Pulmonary artery endothelial cell (primary cell): ENCODE measurements at places on chromosomes 1 and 21.

DNA sequence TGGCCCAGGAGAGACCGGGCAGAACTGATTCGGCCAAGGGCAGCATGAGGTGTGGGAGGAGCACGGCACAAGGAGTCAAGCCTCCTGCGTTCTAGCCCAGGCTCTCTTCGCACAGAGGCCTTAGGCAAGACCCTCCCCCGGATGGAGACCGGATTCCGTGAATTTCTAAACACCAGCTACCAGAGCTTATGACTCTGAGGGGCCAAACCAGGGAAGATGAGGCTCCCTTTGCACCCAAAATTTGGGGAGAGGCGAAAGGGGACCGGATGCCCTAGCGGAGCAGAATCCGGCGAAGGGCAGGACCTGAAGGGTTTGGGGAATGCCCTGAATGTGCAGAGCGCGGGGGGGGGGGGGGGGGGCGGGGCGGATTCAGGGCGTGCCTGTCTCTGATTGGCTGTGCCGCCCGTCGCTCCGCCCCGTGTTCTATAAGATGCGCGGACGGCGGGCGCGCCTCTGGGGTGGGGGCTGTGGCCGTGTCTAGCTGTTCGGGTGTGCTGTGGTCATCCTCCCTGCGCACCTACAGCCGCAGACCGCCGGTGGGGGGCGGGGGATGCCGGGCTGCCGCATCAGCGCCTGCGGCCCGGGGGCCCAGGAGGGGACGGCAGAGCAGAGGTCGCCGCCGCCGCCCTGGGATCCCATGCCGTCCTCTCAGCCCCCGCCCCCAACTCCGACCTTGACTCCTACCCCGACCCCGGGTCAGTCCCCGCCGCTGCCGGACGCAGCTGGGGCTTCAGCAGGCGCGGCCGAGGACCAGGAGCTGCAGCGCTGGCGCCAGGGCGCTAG lies at the start of gene TRNP1:
TRNP1 (plus strand) TSS at position 456 of the 783 bp plus-strand sequence; CDS start at position 551, 95 bp downstream.
- no peak for DNase-seq

GRCh38 chr1:100611086-100611485 lies 73.1 kb downstream of the GPR88 start:
- DNase-seq = no peak

DNA sequence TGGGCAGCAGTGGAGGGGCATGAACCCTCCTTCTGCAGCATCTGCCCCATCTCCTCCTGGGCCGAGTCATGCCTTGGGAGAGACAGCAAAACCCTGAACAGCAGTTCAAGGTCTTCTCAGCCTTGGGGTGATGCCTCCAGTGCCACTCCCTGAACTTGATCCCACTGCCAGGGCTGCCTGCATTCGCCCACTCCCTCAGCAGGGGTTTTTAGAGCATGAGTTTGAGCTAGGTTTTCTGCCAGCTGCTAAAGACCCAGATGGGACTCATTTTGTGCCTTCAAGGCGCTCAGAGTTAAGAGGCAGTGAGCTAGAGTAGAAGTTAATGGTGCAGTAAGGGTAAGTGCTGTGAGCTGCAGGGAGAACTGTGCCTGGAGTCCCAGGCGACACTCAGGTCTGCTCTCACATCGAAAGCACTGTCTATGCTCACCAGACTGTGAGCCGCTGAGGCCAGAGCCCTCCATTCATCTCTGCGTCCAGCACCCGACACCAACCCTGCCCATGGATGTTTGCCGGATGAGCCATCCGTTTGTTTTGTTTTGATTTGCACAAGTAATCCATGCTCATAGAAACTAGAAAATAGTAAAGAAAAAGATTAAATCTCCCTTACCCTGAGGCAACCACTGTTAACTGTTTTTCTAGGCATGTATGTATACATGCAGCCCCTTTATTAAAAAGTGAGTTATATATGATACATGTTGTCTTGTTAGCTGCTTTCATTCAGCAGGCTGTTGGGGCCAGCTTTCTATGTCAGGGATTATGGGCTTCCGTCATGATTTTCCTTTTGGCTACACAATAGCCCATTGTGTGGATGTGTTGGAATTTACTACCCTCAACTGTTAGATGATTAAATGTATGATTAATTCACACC lies 67.8 kb downstream of the VPS26C start:
- no peak for DNase-seq

DNA sequence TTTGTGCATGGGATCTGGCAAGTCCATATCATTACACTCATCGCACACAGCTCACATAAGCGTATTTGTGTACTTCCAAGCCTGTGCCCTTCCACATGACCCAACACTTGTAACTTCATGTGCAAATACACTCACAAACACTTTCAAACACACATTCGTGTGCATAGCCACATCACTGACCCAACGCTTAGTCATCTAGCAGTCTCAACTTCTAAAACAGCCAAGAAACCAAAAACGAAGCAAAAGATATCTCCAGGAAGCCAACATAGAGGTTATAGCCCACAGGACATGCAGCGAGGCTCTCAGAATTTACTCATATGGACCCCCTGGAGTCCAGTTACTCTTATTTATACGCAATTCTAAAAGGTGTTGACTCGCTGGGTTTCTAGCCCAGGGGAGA lies 10.9 kb upstream of the GOLT1A start:
- DNase-seq = no peak

DNA sequence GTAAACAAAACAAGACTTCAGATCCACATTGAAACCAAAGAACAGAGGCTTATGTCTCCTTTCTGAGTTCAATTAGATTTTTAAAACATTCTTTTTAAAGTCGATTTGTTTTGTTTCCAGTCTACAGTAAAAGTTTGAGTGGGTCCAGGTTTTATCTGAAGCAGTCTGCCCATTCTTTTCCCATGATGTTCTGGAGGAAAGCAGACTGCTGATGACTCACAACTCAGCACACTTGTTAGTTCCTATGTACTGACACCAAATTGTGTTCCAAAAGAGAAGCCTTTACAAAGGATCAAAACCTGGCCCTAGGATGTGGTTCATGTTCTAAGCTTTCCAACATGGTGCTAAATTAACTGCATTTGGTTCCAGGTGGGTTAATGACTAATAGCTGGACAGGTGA lies 11.4 kb upstream of the CCN1 start:
- no peak for DNase-seq

DNA sequence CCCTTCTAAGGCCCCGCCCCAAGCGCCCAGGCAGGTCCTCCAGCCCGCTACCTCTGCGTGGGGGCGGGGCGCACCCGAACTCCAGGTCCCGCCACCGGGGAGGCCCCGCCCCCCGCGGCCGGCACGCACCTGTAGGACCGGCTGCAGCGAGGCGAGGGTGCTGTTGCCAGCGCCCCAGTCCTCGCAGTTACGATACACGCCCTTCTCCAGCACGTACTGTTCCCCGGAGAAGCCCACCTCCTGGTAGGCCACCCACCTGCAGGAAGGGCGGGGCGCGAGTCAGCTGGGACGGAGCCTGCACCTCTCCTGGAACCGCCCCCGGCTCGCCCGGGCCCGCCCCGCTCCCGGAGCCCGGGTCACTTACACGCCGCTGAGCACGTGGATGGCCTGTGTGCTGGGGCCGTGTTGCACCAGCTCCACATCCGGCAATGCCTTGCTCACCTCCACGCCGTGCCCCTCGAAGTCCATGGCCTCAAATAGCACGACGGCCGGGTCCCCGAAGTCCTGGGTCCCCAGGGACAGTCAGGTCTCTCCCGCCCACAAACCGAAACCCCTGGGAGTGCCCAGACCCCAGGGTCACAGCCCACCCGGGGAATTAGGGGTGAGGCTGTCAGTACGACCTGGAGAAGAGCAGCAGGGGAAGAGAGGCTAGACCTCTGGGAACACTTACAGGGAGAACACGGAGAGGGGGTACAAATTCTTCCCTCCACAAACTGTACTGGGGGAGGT lies 17.3 kb downstream of the CRYBG2 start:
- DNase-seq = no peak

- DNase-seq = no peak
Observed at GRCh38 chr21:45329261-45330074, 41.8 kb upstream of the POFUT2 start.

DNA sequence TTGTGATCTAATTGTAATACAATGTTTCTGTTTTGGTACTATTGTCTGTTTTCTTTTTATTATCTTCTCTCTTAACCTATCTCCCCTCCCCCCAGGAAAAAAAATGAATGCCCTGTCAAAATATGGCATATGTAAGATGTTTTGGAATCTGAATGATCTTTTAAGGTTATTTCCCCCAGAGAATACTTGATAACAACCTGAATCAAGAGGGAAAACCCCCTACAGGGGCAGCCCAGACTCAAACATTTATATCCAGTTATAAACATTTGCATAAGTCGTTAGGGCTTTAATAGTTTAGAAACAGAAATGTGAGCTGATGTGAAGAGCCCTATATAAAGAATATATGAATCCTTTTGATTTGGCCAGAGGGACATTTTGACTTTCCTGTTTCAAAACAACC lies 169.5 kb downstream of the VAV3 start:
- DNase-seq = no peak
